NCI-H1048 (cell line): ENCODE measurements at places on chromosomes 13 and 19.

- DNase-seq = no peak
Measured at GRCh38 chr13:19967621-19968020, 9.1 kb downstream of the ZMYM2 start.

DNA sequence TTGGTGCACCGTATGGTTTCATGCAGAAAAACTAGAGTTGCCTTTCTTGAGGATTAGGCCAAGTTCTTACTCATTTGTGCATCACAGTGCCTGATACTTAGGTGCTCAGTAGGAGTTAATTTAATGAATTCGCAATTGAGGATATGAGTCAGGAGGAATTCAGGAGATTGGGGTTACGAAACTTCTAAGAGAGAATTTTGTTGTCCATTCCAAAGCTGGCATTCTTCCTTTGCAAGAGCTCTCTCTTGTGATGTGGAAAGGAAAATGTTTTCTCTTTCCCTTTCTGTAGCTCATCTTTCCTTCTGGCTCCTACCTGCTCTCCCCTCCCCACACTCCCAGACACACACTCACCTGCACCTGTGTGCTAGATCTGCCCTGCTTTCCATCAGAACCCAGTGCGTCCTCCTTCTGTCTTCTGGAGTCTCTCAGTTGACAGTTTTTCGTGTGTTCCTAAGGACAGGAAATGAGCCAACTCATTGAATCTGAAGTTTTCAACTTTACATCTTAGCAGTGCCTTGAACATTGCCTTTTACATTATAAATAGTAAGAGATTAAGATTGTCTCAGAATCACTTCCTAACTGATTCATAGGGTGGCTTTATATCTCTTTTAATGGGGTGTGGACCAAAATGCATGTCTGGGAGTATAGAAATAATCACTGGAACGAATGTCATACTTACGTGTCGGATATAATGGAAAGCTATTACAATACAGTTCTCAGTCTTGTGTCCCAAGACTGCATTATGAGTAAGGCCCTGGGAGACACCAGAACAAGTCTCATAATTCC lies 19.7 kb upstream of the ERCC5 start:
- no peak for DNase-seq

DNA sequence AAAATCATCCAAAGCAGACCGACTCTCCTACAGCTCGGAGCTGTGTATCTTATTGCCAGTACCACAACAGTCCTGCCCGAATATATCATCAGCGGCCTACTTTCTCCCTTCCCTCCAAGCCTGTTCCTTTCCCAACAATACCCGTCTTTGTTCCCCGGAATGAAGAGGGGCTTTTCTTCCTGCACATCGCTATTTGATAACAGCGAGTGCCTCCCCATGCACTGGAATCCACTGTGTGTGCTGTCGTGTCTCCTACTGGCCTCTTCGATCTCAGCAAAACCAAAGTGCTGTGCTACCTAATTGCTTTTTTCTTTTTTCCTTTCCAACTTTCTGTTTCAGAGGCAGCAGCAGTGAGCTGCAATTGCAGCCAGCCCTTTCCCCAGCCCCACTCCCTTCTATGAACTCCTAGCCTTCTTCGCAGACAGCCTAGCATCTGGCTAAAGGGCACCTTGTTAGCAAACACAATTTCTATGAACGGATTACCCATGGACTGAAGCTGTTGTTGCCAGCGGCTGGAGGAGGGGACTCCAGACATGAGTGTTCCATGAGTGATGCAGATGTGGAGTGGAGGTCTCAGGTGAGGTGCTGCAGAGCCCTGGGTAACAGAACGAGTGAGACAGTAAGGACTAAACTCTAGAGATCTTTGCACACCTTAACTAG lies 43.4 kb downstream of the EFNB2 start:
- DNase-seq = no peak

- no peak for DNase-seq
Measured at GRCh38 chr19:3767050-3767449, 4.6 kb downstream of the MRPL54 start.

GRCh38 chr13:73948848-73949529 lies 185.2 kb downstream of the KLF12 start:
- no peak for DNase-seq
